ENCODE measurements at places on chromosomes 3 and 15.

GRCh38 chr3:127053026-127053425 lies 70.1 kb downstream of the PLXNA1 start:
- no peak for DNase-seq

- DNase-seq = no peak
Observed at GRCh38 chr15:74403991-74404563, 29.7 kb downstream of the SEMA7A start.

- no peak for DNase-seq
Observed at GRCh38 chr3:71994906-71995305, 210.0 kb upstream of the PROK2 start.

DNA sequence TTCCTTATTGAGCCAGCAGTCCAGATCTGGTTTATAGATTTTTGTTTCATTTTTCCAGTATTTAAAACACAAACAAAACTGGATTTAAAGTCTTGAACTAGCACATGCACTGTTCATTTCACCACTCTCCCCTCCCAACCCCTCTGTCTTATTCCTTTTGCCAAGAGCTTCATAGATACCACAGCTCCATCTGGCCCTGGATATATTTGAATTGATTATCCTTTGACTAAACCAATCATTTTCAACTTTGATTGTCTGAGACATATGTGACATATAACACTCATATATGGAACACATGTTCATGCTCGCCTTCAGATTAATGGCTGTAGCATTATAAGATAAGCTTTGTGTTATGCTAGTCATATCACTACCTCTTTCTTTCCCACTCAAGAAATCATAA lies 376.6 kb upstream of the NAALADL2 start:
- DNase-seq = no peak

- DNase-seq = peak; percentile 96
Observed at GRCh38 chr3:197490098-197491058, 65.4 kb downstream of the BDH1 start.

DNA sequence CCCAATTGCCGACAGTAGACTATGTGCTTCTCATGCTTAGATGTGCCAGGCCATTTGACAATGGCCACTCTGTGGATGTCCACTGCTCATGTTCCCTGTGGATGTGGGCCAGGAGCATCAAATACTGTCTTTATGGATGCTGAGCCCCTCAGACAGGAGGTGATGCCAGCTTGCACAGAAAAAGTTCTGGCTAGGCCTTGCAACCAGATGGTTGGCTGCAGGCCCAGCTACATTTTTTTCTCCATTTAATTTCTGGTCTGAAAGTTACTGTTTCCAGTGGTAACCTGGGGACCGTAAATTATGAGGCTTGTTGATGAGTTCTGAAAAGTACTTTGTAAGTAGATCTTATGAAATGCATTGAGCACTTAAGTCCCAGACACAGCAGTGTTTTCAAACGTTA lies 228.5 kb downstream of the CHL1 start:
- no peak for DNase-seq

DNA sequence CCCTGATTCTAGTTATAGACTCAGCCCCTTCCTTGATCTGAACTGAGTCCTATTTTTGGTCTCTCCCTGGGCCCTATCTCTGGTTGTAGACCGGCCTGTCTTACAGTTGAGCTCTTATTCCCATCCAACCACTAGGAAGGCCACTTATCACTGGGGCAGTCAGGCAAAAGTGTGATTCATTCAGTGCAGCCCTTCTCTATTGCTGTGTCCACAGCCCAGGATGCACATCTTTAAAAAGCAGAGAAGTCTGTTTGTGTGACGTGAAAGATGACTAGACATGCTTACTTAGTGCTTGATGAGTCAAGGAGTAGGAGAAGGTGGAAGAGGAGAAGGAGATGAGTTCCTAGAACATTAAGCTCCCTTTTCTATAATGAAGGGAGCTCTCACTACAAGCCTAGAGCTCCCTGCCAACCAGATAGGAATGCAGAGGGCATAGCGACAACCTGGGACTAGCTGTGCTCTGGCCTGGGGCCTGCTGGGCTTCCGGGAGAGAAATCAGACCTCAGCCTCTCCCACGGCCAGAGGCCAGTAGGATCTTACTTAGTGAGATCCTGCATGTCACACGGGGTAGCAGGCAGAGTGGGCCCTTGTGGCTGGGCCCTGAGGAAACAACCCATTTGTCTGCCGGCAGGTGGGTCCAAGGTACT lies 25.7 kb downstream of the INSYN1 start:
- DNase-seq = peak; percentile 77

- no peak for DNase-seq
Observed at GRCh38 chr3:24661175-24661584, 166.5 kb upstream of the THRB start.

- DNase-seq = no peak
Observed at GRCh38 chr3:114892880-114893279, 254.2 kb downstream of the ZBTB20 start.

GRCh38 chr3:189941679-189942078 lies 179.0 kb downstream of the P3H2 start:
- DNase-seq = peak; percentile 73

DNA sequence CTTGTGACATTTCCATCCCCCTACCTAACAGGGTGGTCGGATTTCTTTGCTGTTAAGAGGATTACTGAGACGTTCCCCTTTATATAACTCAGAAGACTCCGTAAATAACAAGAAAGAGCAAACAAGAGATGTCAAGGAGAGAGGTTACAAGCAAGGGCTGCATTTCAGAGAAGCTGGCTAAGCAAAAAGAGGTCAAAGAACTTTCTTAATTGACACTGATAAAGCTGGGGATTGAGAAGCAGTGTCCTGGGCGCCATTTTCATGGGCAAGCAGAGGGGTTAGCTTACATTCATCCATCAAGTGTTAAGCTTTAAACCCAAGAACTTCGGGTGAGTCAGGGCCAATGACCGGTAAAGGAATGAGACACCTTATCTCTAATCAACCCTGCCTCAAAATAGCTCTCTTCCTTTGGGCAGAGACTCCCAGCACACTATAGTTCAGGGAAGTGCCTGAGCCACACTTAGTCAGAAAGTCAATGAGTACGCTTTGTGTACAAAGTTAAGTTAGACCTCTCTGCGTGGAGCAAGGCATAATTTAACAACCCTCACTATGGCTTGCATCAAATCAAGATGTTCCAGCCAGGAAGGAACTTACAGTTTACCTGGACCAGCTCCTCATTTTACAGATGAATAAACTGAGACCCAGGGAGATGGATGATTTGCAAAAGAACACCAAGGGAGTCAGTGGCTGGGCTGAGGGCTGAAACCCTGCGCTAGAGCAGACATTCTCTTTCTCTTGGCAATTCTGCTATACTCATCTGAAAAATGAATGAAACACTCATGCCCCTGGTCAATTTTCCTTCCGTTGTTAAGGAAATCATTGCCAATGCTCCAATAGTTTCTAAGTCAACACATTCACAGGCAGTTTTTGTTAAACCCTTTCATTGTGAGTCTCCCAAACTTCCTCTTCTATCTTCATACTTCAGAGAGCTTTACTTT lies 44.6 kb downstream of the CCNL1 start:
- DNase-seq = peak; percentile 78

GRCh38 chr15:68558318-68559305 lies 20.2 kb upstream of the CORO2B start:
- DNase-seq = no peak

GRCh38 chr3:58064923-58065638 lies 56.9 kb downstream of the FLNB start:
- no peak for DNase-seq

GRCh38 chr3:137471130-137471529 lies 293.0 kb upstream of the SOX14 start:
- no peak for DNase-seq

- no peak for DNase-seq
Observed at GRCh38 chr3:5800965-5801364, 613.5 kb downstream of the EDEM1 start.

DNA sequence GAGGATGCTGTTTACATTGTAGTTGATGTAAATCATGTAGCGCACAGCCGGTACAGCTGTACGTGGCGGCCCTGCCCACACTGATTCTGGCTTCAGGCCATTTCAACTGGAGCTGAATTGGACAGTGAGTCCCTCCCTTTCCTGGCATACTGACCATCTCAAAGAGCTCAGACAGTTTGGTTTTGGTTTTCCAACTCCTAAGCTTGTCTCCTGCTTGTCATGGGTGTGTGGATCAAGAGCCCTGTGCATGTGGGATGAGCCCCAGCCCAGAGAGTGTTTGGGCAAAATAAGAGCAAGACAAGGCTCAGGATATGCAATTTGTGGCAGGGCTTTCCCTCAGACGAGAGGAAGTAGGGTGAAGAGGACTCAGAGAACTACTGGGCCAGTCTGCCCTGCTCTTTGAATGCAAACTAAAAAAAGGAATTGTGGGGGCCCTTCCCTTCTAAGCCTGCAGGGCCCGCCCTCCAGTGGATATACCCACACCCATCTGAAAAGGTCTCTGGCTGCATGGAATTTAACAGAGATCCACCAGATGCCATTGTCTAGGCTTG lies 13.3 kb downstream of the ITGA11 start:
- peak; percentile 29 for DNase-seq

- DNase-seq = no peak
Observed at GRCh38 chr3:184582646-184583577, 21.3 kb downstream of the EPHB3 start.

- peak; percentile 33 for DNase-seq
Observed at GRCh38 chr15:64653757-64654156, 121.6 kb downstream of the RBPMS2 start.

DNA sequence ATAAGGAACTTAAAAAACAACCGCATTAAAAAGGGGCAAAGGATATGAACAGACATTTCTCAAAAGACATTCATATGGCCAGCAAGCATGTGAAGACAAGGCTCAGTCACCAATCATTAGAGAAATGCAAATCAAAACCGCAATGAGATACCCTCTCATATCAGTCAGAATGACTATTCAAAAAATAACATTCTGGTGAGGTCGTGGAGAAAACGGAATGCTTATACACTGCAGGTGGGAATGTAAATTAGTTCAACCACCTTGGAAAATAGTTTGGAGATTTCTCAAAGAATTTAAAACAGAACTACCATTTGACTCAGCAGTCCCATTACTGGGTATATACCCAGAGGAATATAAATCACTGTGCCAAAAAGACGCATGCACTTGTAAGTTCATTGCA lies 496.6 kb upstream of the SGO1 start:
- DNase-seq = peak; percentile 54

GRCh38 chr3:194333981-194334320 lies 17.2 kb downstream of the CPN2 start:
- no peak for DNase-seq

- DNase-seq = no peak
Observed at GRCh38 chr3:52521881-52522650, 11.6 kb downstream of the NT5DC2 start.

GRCh38 chr3:141352262-141352984 lies 15.9 kb upstream of the ZBTB38 start:
- no peak for DNase-seq

GRCh38 chr3:123723070-123723469 lies 138.2 kb upstream of the HACD2 start:
- no peak for DNase-seq

GRCh38 chr3:187130346-187131066 lies 8.8 kb downstream of the RPL39L start:
- peak; percentile 79 for DNase-seq

DNA sequence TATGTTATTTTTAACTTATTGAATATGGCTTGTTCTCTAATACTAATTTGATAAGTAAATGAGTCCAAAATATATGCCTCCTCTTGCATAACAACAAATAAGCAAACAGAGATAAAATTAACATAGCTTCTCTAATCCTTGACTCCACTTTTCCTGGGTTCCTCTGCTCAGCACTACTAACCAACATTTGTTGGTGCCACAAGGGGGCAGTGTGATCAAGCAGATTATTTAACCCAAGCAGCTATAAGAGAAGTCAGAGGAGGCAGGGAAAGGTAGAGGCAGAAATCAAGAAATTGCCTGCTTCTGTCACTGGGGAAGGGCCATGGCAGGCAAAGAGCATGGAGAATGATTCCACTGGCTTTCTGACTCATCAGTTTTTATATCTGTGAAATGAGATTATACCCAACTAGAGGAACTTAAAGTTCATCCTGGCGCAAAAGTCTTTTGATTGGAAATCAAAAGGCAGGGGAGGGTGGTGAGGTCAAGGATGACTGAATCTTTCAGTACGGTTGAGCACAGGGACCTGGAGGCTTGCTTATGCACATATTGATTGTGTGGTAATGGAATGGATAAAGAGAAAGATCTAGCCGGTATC lies 152.2 kb downstream of the IGSF11 start:
- DNase-seq = peak; percentile 59

GRCh38 chr3:142888099-142888480 lies 793 bp downstream of the PCOLCE2 start:
- DNase-seq = peak; percentile 75

DNA sequence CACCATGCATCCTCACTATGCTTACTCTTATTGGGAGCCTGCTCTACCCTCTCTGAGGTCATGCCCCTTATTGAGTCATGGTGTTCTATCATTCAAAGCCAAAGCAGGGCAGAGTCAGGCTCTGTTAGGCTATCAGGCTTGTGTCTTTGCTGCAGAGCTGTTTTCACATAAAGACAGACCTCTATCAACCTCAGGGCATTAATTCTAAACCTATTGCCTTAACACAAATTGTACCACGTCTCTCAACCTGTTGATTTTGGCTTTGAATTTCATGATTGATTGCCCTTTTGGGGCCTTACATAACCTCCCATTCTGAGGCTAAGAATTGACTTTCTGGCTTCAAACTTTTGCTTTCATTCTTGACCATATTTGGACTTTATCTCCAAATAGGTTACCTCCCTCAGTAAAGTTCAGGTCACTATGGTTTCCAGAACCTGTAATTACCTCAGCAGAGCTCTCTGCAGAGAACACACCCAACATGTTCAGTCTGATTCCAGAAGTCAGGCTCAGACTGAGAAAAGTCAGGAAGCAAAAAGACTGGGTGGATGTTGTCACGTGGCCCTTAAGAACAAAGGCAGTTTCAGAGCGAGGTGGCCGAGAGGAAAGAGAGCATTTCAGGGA lies 221.4 kb upstream of the NANOGP8 start:
- peak; percentile 74 for DNase-seq

- DNase-seq = no peak
Observed at GRCh38 chr15:98958076-98958475, 49.5 kb downstream of the PGPEP1L start.

GRCh38 chr3:73523661-73524060 lies 101.1 kb downstream of the PDZRN3 start:
- DNase-seq = no peak

All from ELR (cell line).